CD8-positive, alpha-beta memory T cell (primary cell): ENCODE measurements at places on chromosomes 6 and 20. TPM values are rescaled to one million over a fixed set of nuclear protein-coding genes. Genes with fewer than 3 reads are reported as not detected.

DNA sequence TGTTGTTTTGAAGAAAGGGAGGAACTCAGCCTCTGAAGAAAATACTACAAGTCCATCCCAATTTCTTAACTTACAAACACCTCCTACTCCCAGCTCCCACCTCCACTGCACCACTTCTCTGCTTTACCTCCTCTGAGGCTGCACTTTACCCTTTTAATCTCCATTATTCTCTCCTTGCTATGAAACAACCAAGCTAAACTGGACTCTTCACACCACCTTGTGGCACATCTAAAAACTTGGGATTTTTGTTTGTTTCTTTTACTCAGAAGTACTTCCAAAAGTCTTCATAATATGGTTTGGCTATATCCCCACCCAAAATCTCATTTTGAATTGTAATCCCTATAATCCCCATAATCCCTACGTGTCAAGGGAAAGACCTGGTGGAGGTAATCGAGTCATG lies 142.2 kb downstream of the MOXD1 start:
- H3K36me3 ChIP-seq, result no peaks in the 10 kb centered on the region
- no peaks in the 10 kb centered on the region for H3K27me3 ChIP-seq
- H3K4me1 ChIP-seq, result no peaks in the 10 kb centered on the region
- H3K27ac ChIP-seq, result no peak overlapping the region
- H3K4me3 ChIP-seq, result no peak overlapping the region

GRCh38 chr6:148887181-148887580 lies 140.4 kb downstream of the UST start:
- DNase-seq, result no peak
- H3K4me3 ChIP-seq, result no peak overlapping the region
- no peaks in the 10 kb centered on the region for H3K4me1 ChIP-seq
- H3K27ac ChIP-seq, result no peak overlapping the region
- H3K27me3 ChIP-seq, result no peaks in the 10 kb centered on the region
- no peaks in the 10 kb centered on the region for H3K36me3 ChIP-seq

GRCh38 chr6:150745896-150746295 lies 119.6 kb upstream of the MTHFD1L start:
- no peaks in the 10 kb centered on the region for H3K27me3 ChIP-seq
- H3K36me3 ChIP-seq, result no peaks in the 10 kb centered on the region
- H3K27ac ChIP-seq, result no peak overlapping the region
- H3K4me3 ChIP-seq, result no peak overlapping the region
- H3K4me1 ChIP-seq, result no peaks in the 10 kb centered on the region
- DNase-seq, result no peak

GRCh38 chr20:52332230-52332629 lies 140.7 kb upstream of the ZFP64 start:
- no peaks in the 10 kb centered on the region for H3K36me3 ChIP-seq
- DNase-seq, result no peak
- no peaks in the 10 kb centered on the region for H3K4me1 ChIP-seq
- H3K27ac ChIP-seq, result no peak overlapping the region
- H3K27me3 ChIP-seq, result no peaks in the 10 kb centered on the region

- H3K4me3 ChIP-seq, result no peak overlapping the region
- H3K36me3 ChIP-seq, result peaks cover 43% of the 10 kb centered on the region
- H3K27ac ChIP-seq, result no peak overlapping the region
- no peaks in the 10 kb centered on the region for H3K4me1 ChIP-seq
These were observed 8.6 kb upstream of the ACAT2 start for GRCh38 chr6:159753081-159753872.

MYLK4 gene
- 0.24 TPM for polyA plus RNA-seq

SLC52A3 gene
- not detected for polyA plus RNA-seq

SLC22A3 gene
- polyA plus RNA-seq, result not detected

LRRC73 gene
- not detected for polyA plus RNA-seq

PLN gene
- 0.49 TPM for polyA plus RNA-seq
